Activated T-helper 9 cell treated with anti-CD3 and anti-CD28 coated beads, Interleukin-2, amount 50 U/mL, for 16 hours (primary cell): ENCODE measurements at places on chromosomes 16 and 17.

- no peak for DNase-seq
Observed at GRCh38 chr16:30892670-30893416, 1.0 kb downstream of the BCL7C start.

- no peak for DNase-seq
Observed at GRCh38 chr17:28468781-28469180, 4.7 kb upstream of the SLC13A2 start.

GRCh38 chr16:84247844-84248243 is 8.0 kb upstream of the KCNG4 start:
- DNase-seq: no peak

DNA sequence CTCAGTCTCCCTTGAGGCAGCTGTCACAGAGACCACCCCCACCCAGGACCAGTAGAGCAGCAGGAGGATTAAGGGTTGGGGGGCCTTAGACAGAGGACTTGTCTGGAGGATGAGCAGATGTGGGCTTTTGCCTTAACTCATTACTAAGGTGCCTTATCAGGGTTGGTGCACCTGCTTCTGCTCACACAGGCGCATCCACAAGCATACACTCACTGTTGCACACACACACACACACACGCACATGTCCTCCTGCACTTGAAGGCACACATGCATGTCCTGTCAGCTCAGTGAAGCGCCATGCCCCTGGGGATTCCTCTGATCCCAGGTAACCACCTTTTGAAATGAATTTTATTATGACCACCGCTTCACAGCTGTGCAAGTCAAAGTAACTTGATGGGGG is 1.2 kb downstream of the GFAP start:
- DNase-seq: no peak

DNA sequence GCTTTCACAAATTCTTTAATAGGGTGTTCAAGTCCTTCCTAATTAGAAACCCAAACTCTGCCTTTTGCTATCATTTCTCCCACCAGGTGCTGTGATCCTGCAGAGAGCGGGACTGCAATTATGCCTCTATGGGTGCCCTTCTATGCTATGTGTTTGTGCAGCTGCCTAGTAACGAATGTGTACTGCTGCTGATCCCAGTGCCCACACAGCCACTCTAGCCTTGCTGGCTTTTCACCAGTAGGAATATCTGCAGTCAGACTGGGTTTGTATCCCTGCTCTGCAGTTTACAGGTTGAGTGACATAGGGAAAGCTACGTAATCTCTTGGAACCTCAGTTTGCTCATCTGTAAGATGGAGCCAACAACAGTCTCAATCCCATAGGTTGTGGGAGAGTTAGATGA is 179.6 kb upstream of the IRX3 start:
- no peak for DNase-seq

DNA sequence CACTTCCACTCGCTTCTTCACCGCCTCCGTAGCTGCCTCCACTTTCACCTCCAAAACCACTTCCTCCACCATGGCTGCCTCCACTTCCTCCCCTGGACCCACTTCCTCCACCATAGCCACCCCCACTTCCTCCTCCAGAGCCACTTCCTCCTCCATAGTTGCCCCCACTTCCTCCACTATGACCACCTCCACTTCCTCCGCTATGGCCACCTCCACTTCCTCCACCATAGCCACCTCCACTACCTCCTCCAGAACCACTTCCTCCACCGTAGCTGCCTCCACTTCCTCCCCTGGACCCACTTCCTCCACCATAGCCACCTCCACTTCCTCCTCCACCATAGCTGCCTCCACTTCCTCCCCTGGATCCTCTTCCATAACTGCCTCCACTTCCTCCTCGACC is 4.5 kb downstream of the KRT9 start:
- DNase-seq: no peak

DNA sequence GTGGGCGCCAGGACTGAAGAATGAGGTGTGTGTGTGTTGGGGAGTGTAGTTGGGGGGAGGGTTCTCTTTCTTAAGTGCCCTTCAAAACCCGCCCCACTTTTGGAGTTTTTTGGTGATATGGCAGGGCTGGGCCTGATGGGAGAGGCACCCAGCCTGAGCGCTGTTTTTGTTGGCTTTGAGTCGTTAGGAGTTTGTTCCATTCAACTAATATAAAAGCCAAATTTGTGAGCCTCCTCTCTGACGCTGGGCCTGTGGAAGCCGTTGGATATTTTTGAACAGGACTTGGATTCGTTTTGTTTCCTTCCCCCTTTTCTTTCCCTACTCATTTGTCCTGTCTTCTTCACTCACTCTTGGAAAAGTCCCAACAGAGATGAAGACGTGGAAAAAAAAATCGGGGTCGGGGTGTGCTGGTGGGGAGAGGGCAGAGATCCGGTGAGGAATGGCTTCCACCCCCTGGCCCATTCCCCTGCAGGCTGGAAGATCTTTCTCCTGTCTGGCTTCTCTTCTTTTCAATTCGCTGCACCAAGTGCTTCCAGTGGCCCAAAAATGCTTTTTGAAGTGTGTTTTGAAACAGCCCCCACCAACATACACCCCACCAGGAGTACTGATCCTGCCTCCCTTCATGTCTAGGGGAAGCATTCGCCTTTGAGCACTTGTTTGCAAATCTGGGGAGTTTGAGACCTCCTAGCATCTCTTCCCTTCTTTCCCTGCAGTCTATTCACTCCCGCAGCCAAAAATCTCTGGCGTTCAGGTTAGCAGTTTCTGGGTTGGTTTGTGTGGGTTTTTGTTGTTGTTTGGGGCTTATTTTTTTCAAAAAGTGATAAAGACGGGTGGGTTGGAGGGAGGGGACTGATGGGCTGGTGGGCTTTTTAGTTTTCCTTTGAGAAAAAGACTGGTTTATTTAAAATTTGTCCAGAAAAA is 2.6 kb downstream of the FZD2 start:
- no peak for DNase-seq

- no peak for DNase-seq
Observed at GRCh38 chr16:85392756-85393673, 220.1 kb upstream of the GSE1 start.

DNA sequence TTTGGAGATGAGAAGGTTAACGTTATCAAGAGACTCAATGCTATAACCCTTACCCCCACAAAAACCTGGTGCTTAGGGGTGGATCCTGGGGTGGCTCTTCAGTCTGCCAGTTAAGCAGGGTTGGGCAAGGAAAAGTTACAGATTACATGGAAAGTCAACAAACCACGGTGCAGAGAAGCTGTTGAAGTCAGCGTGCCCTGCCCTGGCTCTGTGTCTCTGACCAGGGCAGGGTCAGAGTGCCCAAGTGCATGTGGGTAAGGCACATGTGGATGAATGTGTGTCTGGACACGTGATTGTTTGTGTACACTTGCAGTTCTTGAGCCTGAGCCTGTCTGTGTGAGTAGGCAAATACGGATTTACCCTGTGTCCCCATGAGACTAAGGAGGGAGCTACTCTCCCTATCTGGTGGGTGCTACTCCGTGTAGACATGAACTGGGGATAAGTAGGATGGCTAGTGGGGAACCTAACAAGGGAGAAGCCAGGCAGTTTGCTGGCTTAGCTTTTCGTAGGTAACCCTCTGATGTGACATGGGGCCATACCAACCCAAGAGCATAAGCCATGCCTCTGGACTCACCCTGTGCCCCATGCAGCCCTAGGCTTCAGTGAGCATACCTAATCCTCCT is 5.5 kb downstream of the IGFBP4 start:
- DNase-seq: no peak

DNA sequence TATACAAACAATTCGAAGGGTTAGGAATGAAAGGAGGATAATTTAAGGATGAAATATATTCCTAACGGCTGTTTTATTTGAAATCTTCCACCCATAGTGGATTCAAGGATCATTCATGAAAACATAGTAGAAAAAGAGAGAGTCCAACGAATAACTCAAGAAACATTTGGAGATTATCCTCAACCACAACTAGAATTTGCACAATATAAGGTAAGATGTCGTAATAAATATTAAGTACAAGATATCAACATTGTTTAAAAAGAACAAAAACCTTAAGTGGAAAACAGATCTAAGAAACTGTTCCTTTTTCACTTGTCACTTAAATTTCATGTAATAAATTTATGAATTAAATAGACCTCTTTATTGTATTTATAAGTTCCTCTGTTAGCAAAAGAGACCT is 9.2 kb upstream of the ATMIN start:
- no peak for DNase-seq

DNA sequence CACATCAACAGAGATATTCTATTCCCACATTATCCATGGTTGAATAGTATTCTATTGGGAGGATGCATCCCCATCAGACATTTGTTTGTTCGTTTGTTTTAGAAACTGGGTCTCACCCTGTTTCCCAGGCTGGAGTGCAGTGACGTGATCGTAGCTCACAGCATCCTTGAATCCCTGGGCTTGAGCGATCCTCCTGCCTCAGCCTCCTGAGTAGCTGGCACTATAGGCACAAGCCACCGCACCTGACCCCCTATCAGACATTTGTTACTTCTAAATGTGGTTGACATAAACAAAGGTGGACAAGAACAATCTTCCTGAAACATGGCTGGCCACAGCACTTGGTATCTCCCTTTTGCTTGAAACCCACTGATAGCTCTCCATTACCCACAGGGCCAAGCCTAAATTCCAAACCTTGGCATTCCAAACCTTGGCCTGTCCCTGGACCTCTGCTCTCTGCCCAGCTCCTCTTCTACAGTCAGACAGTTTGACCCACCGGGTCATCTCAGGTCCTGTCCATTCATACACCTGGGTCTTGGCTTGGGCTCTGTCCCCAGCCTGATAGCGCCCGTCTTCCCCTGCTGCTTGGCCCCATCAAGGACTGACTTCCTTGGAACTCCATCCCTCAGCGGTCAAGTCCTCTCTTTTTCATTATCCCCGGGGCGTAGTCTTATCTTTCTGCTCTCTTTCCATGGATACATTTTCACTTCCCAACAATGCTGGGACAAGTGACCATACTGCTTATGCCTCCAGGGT is 1.5 kb upstream of the PRR29 start:
- DNase-seq: no peak

DNA sequence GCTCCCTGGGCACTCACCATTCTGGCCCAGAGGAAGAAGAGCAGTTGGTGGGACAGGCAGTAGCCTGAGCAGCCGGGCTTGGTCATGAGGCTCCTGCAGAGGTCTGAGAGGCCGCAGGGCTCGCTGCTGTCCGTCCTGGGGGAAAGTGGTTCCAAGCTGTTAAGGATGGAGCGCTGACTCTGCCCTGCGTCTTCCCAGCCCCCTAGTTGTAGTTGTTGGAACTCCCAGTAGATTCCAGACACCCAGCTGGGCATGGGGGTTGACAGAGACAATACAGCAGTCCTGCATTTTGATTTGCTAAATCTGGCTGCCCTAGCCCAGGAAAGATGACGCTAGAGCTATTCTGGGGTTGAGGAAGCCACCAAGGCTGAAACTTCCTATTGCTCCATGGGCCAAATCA is 7.3 kb downstream of the C16orf89 start:
- no peak for DNase-seq

- no peak for DNase-seq
Observed at GRCh38 chr16:15952265-15952711, 2.9 kb downstream of the ABCC1 start.

DNA sequence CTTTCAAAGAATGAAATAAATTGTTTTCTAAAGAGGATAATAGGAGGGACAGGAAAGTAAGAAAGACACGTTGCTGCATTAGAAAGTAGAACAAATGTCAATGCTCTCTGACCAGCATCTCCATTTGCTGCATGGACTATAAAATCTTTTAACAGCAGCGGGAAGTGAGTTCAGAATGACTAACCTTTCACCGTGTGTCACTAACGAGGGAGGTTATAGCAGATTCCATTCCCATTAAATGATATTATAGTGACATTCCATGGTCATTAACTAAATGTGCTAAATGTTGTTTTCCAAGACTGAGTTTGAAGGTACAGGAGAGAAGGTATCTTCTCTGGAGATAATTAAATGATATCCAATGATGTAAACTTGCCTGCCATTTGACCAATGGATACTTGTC is 127.1 kb upstream of the HS3ST3A1 start:
- DNase-seq: no peak

GRCh38 chr16:52741351-52741750 is 194.4 kb upstream of the TOX3 start:
- no peak for DNase-seq

GRCh38 chr17:79023886-79024771 is at the start of gene C1QTNF1:
C1QTNF1 (plus strand) TSS chr17:79024169; CDS start chr17:79043969, 19,800 bp downstream.
- no peak for DNase-seq

GRCh38 chr17:14637260-14637659 is 336.4 kb downstream of the HS3ST3B1 start:
- no peak for DNase-seq

GRCh38 chr16:9522614-9523013 is 431.2 kb downstream of the HAPSTR1 start:
- DNase-seq: no peak

GRCh38 chr16:29007730-29008593 is 23.1 kb downstream of the LAT start:
- peak; percentile 60 for DNase-seq

- DNase-seq: no peak
Observed at GRCh38 chr17:45234641-45235415, 13.1 kb downstream of the FMNL1 start.

DNA sequence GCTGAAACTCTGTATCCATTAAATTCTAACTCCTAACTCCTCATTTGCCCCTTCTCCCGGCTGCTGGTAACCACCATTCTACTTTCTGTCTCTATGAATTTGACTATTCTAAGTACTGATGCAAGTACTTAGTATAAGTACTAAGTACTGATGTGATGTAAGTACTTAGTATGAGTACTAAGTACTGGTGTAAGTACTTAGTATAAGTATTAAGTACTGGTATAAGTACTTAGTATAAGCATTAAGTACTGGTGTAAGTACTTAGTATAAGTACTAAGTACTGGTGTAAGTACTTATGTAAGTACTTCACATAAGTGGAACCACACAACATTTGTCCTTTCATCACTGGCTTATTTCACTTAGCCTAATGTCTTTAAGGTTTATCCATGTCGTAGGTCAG is 32.3 kb upstream of the PRKCA start:
- no peak for DNase-seq

- no peak for DNase-seq
Observed at GRCh38 chr16:81645266-81645694, 133.8 kb upstream of the PLCG2 start.
